ENCODE measurements at places on chromosomes 1 and 21.

DNA sequence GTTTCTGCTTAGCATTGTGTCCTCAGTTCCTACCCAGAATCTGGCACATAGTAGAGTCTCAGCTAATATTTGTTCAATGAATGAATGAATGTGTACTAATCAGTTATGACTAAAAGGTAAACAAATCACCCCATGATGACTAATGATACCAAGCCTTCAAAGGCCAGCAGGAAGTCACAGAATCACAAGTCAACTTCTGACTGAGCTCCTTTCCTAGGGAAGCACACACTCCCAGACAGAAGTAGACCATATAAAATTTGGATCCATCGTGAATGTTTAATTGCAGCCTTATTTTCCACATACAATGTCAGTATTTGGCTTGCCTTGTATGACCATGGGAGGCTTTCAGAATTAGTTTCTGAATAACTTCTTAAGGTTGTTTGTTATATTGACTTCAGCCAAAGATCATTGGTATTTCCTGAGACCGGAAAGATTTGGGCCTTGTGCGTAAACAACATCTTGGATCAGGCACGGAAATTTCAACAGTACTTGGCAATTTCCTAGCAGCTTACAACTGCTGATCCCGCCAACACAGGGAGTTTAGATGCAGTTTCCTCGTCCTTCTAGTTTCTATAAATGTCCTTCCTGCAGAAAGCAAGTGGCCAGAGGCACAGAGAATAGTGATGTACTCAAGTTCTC lies 185.9 kb upstream of the ATP1B1 start:
- no peak for DNase-seq

- peak; percentile 58 for DNase-seq
Measured at GRCh38 chr1:27057801-27058625, 45.4 kb upstream of the TENT5B start.

GRCh38 chr1:237170149-237170548 lies 128.2 kb downstream of the RYR2 start:
- DNase-seq, result no peak

GRCh38 chr1:17198476-17199258 lies 6.3 kb upstream of the PADI1 start:
- no peak for DNase-seq

GRCh38 chr1:94983171-94983739 lies 56.3 kb upstream of the CNN3 start:
- DNase-seq, result no peak

GRCh38 chr21:37562920-37563640 lies 196.5 kb downstream of the DYRK1A start:
- DNase-seq, result no peak

- no peak for DNase-seq
Measured at GRCh38 chr1:26545969-26546323, 16.4 kb downstream of the RPS6KA1 start.

DNA sequence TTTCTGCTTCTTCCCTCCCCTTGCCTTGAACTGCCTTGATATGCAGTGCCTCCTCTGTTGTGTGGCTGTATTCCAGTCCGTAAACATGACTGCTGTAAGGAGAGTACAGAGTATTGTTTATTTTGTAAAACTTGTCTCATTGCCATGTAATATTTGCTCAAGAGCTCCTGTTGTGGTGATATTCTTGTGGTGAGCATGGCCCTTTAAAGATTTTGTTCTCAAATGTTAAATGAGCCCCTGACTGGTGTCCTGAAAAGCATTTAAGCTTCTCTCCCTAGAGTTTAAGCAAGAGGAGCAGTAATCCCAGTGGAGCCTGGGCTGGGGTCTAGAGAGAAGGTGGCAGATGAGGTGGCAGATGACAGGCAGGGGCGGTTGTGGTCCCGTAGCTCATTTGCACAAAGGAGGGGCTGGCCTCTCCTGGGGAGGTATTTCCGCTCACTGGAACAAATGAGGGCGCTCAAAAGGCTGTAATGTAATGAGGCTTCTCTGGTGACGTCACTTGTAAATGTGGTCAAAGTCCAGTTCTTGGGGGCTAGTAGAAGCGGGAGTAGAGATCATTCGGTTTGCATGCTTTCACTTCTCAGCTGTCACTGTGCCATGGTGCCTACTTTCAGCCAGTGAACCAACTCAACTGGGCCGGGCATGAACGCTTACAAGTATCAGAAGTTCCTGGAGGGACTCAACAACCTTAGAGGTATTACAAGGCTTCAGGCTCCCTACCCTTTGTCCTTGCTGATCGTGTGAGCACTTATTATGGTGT lies 46.0 kb upstream of the MACF1 start:
- no peak for DNase-seq

DNA sequence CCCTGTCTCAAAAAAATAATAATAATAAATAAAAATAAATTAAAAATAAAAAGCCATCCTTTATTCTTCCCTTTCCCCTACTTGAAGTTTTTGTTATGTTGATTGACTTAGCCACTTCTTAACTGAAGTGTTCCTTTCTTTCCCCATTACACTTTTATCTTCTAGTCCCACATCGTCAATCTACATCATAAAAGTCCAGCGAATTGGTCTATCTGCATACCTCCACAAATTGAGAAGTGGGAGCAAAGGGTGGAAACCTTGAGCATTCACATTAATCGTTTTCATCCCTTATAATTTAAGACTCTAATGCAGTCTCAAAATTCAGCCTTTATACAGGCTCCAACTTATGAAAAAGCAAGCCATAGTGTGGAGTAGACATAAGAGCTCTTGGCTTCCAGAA lies 6.5 kb upstream of the ZYG11A start:
- no peak for DNase-seq

DNA sequence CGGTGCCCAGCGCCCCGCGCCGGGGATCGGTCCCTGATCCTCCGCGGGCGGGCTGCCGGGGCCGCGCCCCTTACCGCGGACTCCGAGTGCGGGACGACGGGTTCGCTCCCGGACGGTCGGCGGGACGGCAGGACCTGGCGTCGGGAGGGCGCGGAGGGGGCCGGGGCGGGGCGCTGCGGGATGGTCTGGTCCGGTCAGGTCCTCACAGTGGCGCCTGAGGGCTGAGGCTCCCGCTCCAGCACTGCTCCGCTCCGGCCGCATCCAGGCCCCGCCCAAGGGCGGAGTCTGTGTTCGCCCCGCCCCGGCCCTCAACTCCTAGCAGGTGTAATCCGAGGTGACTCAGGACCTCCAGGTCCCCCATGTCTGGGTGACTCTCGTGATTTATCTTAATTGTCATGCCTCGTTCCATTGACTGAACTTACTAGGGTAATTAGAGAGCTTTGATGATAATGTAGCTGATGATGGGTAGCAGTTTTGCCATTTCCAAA lies at the start of gene RAB3B:
TSS of gene RAB3B (minus strand) at position 223 of the 488 bp plus-strand sequence. CDS start 13,583 bp downstream, outside the sequence.
- peak; percentile 47 for DNase-seq

GRCh38 chr1:182721525-182721924 lies 37.1 kb upstream of the RGS8 start:
- DNase-seq, result no peak

- DNase-seq, result no peak
Measured at GRCh38 chr1:222068937-222069336, 327.0 kb upstream of the DUSP10 start.

GRCh38 chr1:181630838-181631237 lies 147.5 kb downstream of the CACNA1E start:
- no peak for DNase-seq

DNA sequence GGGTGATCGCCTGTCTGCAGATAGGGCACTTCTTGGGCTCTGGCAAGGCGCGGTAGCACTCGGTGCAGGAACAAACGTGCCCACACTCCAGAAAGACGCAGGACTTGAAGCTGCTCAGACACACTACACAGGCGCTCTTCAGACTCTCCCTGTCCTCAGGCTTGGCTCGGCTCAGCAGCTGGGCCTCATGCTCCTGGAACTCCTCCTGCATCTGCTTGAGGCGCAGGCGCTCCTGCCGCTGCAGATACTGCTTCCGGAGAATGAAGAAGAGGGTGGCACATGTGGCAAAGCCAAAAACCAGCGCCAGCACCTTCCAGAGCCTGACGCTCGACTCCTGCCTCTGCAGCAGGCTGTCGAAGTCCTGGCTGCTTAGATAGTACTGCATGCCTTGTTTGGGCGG lies 7.2 kb downstream of the MUL1 start:
- DNase-seq, result no peak

DNA sequence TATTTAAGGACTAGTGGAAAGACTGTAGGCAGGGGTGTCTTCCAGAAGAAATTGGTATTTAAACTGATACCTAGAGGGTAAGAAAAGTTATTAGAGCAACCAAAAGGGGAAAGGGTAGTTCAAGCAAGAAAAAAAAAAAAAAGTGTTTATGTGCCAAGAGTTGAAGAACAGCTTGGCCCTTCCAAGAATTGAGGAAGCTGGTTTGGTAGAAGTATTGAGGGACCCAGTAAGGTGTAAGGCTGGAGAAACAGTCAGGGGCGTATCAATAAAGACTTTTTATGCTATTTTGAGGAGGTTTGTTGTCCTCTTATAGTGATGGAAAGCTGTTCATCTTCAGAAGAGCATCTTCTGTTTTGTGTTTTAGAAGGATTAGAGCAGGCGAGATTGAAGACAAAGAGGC lies 108.3 kb downstream of the PTPRC start:
- DNase-seq, result no peak

DNA sequence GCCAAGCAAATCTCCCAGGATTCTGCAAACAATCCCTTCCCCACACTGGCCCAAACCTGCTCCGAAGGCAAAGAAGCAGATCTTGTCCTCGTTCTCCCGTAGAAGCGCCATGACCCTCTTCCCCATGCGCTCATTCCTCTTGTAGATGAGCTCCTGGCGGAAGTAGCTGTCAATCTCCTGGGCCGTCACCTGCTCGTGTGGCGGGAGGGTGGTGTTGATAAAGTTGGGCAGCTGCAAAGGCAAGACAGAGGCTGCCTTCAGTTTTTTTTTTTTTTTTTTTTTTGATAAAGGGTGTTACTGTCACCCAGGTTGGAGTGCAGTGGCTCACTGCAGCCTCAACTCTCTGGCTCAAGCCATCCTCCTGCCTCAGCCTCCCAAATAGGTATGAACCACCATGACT lies 202.7 kb downstream of the TRABD2B start:
- no peak for DNase-seq
